ENCODE measurements at places on chromosomes 2 and 18. TPM values are rescaled to one million over a fixed set of nuclear protein-coding genes. Genes with fewer than 3 reads are reported as not detected.

The CFAP221 gene
- total RNA-seq, result 2.0 TPM

The STARD6 gene
- 0.11 TPM for total RNA-seq

The ARMC9 gene
- total RNA-seq, result 39.4 TPM

The IFIH1 gene
- 10.6 TPM for total RNA-seq

The PIEZO2 gene
- 2.1 TPM for total RNA-seq

The DRC1 gene
- total RNA-seq, result not detected

The PKDCC gene
- total RNA-seq, result 12.9 TPM

All from Daoy (cell line).